ENCODE measurements at places on chromosomes 2 and 18.

GRCh38 chr2:134167015-134167414 lies 86.9 kb upstream of the MGAT5 start:
- no peak for DNase-seq

- DNase-seq: no peak
Measured at GRCh38 chr2:62506421-62506750, 391 bp upstream of the TMEM17 start.

- no peak for DNase-seq
Measured at GRCh38 chr2:219003267-219003634, 10.0 kb upstream of the CRYBA2 start.

GRCh38 chr2:168971261-168971660 lies 59.9 kb downstream of the ABCB11 start:
- no peak for DNase-seq

- DNase-seq: no peak
Measured at GRCh38 chr2:172296267-172297046, 130.9 kb upstream of the ITGA6 start.
